ENCODE measurements at places on chromosomes 5 and 9.

GRCh38 chr5:175847503-175847902 lies 23.9 kb upstream of the CPLX2 start:
- no peak for DNase-seq

- DNase-seq = no peak
Measured at GRCh38 chr5:42387563-42387962, 35.7 kb upstream of the GHR start.

GRCh38 chr5:72988769-72989168 lies 32.9 kb downstream of the FCHO2 start:
- no peak for DNase-seq

DNA sequence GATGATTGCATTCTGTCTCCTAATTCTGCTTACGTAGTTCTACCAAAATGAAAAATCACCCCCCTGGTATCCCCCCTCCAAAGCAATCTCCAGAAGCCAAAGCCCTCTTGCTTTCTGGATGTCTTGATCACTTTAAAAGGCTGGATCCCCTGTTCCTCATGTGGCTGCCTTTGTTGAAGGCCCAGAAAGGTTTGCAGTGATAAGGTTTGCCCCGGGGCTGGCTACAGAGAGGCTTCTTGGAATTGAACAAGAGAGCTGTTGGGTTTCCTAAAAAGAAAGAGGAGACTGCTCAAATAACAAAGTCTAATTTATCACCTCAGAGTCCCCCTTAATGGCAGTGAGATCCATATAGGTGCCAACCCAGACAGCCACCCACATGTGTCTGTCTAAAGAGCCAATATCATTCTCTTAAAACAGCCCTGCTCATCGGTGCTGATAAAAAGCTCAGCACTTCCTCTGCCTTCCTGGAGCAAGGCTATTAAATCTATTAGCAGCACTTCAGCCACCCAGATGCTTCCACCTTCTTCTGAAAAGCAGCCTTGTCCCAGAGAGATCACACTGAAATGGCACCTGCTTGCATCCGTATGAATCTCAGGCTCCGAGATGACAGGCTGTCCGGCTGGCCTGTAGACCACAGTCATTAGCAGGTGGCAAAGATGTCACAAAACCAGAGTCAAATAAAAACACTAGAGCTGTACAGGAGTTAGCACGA lies 70.9 kb downstream of the TEX10 start:
- DNase-seq = no peak

DNA sequence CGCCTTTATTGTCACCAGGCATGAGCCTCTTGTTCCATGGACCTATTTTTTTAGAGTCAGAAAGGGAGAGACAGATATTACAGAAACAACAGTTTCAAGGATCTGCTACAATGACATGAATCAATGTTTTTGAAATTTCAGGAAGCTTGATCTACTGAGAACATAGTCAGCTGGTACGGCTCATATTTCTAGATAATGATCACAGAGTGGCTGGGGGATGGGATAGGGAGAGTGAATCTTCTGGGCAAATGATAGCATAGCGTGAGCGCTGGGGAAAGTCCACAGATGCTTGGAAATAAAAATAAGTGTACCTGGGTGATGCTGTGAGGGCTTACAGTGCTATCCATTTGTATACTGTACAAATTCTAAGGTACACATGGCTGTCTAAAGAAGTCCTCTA lies 340.4 kb downstream of the EBF1 start:
- no peak for DNase-seq

DNA sequence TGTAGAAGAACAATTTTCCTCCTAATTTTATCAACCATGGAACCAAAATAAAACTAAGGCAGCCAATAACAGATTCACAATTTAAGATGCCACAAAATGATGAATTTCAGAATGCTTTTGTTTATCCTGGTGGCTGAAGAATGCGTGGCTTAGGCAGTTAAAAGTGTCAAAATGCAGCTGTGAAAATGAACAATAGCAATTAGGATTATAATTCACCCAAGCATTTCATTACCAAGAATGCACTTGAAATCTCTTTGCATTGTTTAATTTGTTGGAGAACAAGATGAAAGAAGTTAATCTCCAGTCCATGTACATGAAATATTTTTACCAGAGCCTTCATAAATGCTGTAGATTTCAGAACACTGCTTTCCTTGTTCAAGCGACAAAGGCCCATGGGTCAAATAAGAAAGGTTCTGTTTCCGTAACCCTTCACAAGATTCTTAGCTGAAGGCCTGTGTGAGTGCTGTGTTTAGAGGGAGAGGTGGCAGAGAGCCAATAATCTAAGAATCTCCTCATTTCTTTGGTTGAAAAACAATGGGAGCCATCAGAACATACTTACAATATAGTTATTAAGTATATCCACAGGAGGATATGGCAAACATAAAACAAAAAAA lies 39.3 kb downstream of the CLINT1 start:
- no peak for DNase-seq

- no peak for DNase-seq
Measured at GRCh38 chr5:126723643-126724042, 53.3 kb upstream of the LMNB1 start.

GRCh38 chr9:128902351-128903078 lies 18.3 kb upstream of the PHYHD1 start:
- peak; percentile 75 for DNase-seq

- no peak for DNase-seq
Measured at GRCh38 chr5:61582205-61582820, 250.3 kb downstream of the ZSWIM6 start.

GRCh38 chr5:174118823-174119467 lies 73.4 kb downstream of the NSG2 start:
- DNase-seq = no peak

GRCh38 chr5:25091921-25092320 lies 447.1 kb upstream of the CDH10 start:
- no peak for DNase-seq

DNA sequence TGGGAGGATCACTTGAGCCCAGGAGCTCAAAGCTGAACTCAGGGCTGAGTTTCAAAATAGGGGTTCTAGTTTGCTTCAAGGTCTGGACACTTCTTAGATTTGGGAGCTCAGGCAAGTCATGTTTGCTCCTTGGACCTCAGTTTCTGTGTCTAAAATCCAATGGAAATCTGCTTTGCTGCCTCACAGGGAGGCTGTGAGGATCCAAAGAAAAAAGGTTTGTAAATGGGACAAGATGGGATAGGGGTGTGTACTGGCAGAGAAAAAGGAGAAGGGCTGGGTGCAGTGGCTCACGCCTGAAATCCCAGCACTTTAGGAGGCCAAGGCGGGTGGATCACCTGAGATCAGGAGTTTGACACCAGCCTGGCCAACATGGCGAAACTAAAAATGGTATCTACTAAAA lies 39.6 kb upstream of the SH3PXD2B start:
- no peak for DNase-seq

All from stimulated activated CD4-positive, alpha-beta T cell treated with anti-CD3 and anti-CD28 coated beads, Interleukin-2, amount 100 ng/mL, for 48 hours (primary cell).